ENCODE measurements at places on chromosomes 2 and 18.
A peak's percentile ranks its signal among the peaks of the same experiment; 100 is the strongest.

GRCh38 chr18:40485318-40485717 lies 1469.7 kb upstream of the PIK3C3 start:
- DNase-seq = no peak

DNA sequence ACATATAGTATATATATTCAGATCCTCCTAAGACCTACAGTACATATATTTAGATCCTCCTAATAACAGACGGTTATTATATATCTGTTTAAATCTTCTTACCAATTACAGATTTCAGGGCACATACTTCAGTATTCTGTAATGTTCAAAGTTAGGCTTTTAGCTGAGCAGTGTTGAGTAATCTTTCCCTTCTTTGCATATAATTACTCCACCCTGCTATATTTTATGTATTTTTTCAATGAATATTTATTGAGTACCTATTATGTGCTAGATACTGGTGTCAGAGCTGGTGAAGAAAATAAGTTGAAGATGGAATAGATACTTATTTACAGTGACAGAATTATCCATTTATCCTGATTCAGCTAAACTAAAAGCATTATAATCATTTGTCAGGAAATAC lies 84.9 kb downstream of the NEB start:
- no peak for DNase-seq

DNA sequence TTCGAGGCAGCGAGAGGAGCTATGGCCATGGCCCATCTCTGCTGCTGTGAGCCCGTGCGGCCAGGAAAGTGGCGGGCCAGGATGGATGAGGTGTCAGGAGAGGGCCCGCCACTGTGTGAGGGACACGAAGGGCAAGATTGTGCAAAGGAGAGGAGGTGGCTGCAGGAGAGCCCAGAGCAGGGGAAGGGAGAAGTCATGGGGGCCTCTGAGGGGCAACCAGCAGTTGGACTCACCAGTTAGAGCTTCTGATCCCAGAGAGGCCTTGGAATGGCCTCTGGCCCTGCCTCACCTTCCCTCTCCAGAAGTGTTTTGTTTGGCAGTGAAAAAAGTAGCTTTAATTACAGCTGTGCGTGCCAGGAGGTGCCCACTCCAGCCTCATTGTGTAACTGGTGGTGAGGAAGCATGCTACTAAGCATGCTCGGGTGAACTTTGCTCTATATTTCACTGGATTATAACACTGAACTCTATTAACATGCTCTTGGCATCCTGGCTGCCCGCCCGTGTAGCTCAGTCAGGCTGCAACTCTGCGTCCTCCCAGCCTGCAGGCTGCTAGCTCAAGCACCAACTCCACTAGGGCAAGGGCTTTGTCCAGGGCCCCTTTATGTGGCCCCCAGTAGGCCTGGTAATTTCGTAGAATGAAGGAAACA lies 34.2 kb downstream of the IMPA2 start:
- no peak for DNase-seq

DNA sequence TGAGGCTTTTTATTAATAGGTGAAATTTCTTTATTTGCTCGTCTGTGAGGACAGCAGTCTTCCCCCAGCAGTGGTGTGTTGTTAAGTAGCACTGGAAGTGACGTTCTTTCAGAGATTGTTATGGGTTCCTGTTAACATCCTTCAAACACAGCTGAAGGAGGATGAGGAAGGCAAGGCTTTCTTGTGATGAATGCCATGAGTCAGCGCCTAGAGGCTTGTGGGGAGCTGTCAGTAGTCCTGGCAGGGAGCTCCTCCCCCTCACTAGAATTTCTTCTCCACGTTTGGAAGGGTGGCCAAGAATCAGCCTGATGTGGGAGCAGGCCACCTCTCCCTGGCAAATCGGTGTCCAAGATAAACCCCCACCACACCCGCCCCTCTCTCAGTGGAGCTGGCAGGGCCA lies 113.2 kb downstream of the ARHGEF4 start:
- DNase-seq = no peak

DNA sequence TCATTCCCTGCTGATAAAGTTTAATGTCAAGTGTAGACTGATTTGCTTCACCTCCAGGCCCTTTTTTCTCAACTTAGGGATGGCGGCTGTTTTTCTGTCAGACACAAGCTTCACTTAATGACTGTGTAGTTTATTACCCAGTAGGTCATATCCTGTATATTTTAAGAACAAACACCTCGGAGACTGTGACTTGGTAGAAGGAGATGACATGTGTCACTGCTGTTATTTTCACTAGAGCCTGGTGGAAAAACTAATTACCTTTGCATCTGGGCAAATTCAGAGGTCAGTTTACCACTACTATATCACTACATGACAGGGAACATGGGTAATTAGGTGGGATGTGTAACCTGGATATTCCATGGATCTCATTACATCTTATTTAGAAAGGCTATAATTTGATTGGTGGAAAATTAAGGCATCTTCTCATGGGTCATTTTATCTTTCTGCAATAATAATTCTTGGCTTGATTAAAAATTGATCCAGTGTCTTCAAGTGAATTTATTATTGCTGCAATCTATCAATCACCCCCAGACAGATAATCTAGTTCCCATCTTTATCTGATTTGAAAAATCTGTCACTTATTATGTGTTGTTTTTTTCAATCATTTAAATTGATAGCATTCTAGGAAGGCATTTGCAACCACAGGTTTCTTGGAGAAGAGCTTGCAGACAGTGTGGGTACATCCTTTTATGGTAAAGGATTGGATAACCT lies 353.8 kb upstream of the SPRED2 start:
- no peak for DNase-seq

DNA sequence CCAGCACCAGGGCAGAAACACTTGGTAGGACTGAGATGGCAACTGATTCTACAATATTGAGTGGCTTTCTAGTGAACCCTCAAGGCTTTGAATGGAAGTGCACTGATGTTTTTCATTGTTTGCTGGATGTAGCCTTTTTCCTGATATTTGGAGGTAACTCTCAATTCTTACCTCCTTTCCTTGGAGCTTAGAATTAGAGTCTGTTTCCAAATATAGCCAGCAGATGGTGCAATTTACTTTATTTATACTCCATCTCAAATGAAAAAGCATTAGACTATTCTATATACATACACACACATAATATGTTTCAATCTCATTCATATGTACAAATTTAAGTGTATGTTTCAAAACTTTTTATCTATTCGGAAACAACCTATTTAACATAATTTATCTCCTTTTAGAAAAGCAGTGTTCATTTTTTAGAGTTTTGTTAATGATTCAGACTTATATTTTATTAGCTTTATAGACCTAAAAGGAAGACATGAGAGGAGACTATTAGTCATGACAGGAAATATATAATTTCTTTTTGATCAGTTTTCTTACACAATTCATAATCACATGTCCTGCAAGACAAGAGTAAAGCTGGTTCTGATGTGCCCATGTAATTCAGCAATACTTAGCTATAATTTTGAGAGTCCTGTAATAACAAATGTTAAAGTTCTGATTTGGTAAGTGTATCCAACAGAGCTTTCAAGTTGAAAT lies 124.8 kb downstream of the NUP35 start:
- DNase-seq = peak; percentile 15

DNA sequence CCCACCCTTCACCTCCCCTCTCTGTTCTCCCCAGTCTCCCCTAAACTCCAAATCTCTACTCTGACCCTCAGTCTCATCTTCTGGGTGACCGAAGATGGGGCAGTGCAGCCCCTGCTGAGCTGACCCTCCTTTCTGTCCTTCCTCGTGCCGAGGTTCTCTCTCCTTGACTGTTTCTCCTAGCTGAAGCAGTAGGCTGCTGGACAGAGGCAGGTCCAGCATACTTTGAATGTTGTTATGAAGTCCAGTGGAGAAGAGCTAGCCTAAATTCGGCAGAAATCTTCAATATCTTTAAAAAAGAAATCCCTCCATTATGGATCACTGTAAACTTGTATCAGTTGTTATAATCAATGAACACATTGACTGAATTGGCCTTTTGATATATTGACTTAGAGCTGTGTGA lies 63.2 kb downstream of the RRM2 start:
- no peak for DNase-seq

- DNase-seq = no peak
Measured at GRCh38 chr18:28794459-28795245, 617.7 kb upstream of the CDH2 start.

DNA sequence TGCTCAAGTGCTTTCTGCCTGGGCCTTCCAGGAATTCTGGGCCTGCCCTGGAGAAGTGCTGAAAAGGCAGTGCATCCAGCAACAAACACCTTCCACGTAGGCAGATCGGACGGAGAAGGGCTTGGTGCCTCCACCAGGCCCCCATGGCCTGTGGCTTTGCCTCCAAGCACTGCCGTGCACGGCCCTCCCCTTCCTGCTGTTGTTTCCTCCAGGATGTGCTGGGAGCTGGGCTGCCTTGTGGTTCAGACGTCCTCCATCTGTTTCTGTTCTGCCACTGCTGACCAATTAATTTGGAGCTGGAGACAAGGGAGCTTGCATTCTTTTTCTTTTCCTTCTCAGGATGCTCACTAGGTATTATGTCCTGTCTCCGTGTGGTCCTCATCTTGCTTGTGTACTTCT lies 197.0 kb downstream of the HRH4 start:
- DNase-seq = no peak

Measured in inflammatory macrophage (primary cell).